GM18507 (cell line): ENCODE measurements at places on chromosomes 7 and 10.

GRCh38 chr10:132706701-132707100 lies 79.2 kb downstream of the NKX6-2 start:
- DNase-seq, result no peak

GRCh38 chr7:150784954-150785353 lies 15.2 kb downstream of the TMEM176B start:
- no peak for DNase-seq

- no peak for DNase-seq
Measured at GRCh38 chr7:107154826-107155225, 14.0 kb upstream of the HBP1 start.

GRCh38 chr10:101134299-101135127 lies 3.4 kb downstream of the TLX1 start:
- no peak for DNase-seq

DNA sequence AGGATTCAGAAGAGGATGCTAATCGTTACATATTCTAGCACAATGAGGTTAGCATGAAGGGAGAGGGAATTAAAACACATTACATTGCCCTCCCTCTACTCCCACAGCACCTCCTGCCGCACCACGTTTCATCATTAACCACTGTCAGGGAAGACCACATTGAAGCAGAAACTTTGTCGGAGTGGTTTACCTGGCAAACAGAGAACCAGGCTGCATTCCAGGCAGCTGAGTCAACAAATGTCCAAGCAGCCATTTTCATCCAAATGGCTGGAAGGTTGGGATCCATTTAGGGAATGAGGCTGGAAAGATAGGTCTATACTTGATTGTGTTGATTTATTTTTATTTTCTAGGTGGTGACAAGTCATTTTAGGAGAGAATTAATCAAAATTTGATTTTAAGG lies 273.6 kb downstream of the DYNC1I1 start:
- no peak for DNase-seq

- DNase-seq, result no peak
Measured at GRCh38 chr10:114749510-114749909, 72.1 kb upstream of the FHIP2A start.

GRCh38 chr10:71840177-71840957 lies 10.7 kb downstream of the PSAP start:
- no peak for DNase-seq

GRCh38 chr10:34955391-34955790 lies 134.8 kb downstream of the CUL2 start:
- no peak for DNase-seq

DNA sequence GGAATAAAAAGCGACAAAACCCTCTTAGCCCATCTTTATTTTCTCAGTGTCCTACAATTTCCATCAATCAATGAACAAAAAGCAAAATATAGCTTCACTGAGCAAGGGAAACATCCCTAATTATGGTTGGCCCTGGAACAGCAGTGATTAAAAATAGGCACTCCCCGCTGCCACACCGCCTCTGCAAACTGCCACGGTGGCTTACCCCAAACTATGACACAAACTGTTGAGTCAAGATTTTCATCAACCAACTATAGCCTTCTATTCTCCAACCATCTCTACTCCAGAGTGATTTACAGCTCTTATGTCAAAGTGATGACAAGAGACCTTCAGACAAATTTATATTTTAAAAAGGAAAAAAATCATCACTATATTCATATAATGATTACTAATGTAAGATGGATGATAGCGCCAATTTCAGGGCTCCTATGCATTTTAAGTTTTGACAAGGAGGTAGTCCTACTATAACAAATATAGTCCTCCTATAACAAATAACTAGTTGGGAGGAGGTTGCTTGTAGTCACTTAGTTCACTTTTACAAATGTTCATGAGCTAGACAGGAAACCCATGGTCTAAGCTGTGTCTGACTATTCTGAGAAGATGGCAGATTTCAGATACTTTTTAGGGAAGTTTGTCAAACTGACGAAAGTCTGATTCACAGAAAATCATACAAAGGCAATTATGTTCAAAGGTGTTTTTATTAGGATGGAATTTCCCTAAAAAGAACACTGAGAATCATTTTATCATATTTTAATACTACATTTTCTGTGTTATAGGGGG lies 26.3 kb downstream of the DENND11 start:
- DNase-seq, result no peak

DNA sequence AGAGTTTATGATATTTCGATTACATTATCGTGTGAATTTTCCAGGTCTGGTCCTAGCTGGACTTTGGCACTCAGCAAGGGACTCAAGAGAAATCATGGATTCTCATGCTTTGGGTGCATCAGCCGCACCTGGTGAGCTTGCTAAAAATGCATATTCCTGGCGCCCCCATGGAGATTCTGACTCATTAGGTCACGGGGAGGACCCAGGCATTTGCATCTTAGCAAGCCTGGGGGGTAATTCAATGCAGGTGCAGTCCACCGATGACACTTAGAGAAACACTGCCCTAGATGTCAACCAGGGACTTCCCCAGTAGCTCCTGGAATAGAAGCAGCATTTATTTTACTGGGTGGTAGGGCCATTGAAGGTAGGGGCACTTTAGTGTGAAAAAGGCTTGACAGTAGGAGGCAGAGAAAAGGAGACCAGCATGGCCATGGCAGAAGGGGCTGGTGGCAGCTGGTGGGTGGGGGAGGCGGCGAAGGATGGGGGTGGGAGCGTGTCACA lies 29.9 kb upstream of the PDCD4 start:
- peak; percentile 58 for DNase-seq

DNA sequence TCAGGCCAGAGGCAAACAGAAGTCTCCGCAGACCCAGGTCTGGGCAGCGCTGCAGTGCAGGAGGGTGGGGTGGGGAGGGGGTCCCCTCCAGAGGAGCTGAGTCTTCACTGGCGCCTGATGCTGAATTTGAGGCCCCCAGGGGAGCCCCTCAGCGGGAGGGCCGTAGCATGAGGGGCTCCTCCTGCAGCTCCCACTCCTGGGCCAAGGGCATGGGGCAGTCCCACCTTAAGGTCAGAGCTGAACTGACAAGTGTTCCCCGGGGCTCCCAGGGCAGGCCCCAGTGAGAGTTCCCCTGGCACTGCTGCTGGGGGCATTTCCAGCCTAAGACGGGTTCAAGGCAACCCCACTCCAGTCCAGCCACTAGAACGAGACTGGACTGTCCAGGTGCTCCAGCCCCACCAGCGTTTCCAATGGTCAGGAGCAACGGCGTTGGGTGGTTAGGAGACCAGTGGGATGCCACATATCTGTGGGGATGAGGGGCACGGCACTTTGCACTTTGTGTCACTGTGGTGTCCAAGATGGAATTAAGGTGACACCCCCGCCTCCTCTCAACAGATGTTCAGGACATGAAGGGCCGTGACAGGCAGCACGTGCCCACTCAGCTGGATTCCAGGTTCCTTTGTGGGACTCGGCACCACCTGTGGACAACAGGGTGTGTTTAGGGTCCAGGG lies 139.1 kb downstream of the PTPRN2 start:
- no peak for DNase-seq

DNA sequence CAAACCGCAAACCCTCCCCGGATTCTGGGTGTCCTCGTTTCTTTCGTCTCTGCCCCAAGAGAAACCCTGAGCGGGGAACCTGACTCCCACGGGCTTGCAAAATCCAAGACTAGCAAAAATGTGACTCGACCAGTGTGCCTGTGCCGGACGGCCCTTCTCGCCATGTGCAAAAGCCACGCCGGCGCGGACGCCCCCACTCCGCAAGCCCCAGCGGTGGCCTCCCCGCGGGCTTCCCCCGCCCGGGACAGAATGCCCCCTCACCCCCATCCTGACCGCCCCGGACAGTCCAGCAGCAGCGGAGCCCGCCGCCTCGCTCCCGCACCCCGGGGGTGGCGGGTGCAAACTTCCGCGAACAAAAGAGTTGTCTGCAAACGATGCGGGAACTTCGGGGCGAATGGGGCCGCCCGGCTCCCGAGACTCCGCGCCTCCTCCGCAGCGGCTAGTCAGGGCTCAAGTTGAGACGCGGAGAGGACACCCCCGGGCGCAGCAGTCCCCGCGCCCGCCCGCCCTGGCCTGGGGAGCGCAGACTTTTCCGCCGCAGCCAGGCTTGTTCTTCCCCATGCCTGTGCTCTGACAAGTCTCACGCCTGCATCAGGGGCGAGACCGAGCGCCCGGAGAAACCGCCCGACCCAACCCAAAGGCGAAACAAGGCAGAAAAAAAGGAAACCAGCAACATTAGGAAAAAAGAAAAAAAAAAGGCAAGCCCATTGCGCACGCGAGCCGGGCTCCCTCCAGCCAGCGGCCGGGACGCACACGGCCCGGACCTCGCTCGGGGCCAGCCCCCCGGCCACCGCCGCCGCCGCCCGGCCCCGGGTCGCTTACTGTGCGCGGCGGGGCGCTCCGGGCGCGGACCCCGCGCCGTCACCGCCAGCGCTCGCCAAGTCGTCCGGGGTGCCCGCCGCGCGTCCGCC lies 732 bp downstream of the FAM53B start:
- no peak for DNase-seq

DNA sequence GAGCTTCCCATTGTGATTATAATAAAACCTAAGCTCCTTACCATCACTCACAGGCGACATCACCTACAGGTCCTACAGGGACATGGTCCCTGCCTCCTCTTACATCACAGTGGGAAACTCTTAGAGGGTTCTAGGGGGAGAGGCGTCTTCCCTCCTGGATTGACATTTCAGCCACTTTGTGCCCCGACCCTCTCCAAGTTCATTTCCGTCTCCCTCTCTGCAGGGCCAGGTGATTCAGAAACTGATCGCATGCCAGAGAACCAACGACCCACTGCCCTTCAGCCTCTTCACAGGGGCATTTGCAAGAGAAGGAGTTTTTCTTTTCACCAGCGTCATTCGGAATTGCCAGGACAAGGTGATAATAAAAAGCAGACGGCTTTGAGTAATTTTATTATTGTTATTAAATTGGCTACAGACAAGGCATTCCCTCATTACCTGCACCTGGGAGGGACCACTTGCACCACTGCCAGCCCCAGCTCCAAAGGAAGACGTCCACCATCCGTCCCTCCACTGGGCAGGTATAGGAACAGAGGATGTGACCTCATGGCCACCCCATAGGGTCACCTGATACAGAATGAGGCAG lies 85.8 kb upstream of the CUX1 start:
- DNase-seq, result no peak
